NCI-H1417 (cell line): ENCODE measurements at places on chromosomes 1 and 21.

GRCh38 chr1:183414365-183414764, 3.8 kb downstream of the NMNAT2 start:
- no peak for DNase-seq

DNA sequence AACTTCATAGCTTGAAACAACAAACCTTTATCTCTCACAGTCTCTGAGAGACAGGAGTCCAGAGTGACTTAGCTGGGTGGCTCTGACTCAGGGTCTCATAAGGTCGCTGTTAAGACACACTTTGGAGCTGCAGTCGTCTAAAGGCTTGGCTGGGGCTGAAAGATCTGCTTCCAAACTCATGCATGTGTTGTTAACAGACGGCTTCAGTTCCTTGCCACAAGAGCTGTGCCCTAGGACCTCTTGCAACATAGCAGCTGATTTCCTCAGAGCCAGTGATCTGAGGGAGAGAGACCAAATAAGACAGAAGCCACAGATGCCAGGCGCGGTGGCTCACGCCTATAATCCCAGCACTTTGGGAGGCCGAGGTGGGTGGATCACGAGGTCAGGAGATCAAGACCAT, 176.8 kb downstream of the DISC1 start:
- DNase-seq, result no peak

DNA sequence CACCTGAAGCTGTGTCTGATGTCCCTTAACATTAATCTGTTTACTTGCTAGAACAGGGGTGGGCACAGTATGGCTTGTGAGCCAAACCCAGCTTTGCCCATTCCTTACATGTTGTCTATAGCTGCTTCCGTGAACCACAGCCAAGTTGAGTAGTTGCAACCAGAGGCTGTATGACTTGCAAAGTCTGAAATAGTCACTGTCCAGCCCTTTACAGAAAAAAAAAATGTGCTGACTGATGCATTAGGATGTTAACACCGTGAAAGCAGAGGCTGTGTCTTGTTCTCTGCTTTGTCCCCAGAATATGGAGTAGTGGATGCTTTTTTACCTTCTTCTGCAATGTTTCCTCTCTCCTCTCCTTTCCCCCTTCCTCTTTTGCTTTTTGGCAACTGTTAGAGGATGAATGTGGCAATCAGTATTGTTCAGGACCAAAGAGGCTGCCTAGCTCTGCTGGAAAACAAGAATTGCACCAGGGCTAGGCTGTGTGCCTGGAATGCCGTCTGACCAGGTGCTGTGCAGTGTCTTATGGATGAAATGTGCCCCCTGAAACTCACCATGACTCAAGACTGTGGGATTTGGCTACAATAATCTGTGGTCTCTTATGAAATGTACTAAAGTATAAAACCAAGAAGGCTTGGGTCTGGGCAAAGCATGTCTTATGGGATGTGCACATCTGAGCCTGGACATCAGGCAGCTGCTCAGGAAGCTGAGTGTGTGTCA, 79.6 kb upstream of the GCLM start:
- no peak for DNase-seq

GRCh38 chr1:15347182-15347581, 62.5 kb upstream of the EFHD2 start:
- DNase-seq, result no peak

DNA sequence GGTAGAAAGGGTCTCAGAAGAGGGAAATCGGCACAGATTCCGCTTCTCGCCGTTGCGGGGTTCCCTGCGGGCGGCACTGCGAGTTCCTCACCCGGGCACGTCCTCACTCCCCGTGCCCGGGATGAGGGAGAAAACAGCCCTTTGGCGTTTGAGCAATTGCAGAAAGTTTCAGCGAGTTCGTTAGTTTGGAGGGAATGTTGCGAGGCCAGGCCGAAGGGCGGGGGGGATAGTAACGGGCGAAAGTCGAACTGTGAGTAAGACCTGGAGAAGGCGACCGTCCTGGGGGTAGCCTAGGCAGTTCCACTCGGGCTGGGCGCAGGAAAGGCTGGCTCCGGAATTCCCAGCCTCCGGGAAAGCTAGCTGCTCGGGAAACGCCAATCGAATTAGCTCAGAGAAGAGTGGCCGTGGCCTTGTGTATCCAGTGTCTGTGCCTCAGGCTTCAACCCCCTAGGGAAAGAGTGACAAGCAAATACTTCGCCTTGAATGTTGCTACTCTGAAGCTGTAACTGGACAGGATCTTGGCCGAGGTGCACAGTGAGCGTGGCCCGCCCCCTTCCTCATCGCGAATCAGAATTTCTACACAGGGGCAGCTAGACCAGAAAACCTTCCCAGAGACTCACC, 787 bp downstream of the PTGFR start:
- no peak for DNase-seq

- no peak for DNase-seq
Measured at GRCh38 chr1:145782272-145783099, 41.4 kb downstream of the RNF115 start.

DNA sequence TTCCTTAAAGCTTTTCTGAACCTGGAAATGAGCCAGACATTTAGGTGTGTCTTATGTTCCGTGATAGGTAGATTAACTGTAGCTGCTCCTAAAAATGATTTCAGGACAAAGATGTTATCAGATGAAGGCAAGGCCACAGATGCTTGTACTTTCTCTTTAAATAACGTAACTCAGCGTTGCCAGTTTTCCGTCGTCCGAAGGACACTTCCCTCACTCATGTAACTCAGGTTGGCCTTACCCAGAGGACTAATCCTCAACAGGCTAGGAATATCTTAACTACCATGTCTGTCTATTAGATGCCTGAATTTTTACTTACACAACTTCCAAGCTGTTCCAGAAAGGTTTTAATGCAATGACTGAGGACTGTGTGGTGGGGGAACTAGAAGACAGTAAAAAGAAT, 35.4 kb upstream of the FAM89A start:
- DNase-seq, result no peak

DNA sequence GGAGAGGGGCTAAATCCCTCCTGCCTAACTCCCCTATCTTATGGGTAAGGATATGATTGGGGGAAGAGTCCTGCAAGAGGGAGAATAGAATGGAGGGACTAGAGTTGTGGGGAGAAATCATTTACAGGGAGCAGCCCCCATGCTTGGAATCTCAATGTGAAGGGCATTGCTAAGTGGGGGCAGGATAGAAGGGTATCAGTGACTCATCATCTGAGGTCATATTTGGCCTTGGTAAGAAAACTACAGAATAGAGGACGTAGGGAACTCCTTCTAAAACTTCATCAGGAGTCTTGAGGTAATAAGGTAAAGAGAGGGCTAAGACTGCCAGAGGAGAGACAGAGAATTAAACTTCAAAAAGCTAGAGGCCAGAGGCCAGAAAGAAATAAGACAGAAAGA, 487 bp downstream of the HJV start:
- no peak for DNase-seq

DNA sequence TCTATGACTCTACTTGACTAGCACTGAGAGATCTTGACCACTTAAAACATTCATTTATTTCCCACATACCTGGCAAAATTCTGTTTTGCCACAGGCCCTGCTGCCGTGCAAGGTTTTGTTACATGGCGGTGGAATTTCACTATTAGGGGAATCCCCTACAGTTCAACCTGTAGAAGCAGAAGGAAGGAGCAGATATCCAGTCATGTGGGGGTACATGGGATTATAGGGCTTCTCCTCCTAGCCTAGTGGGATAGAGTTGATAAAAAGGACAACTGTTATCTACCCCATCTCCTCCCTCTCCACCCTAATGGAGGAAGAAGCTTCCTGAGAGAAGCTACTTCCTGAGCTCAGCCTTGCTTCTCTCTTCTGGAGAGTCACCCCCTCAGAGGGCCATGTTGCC, 17.7 kb upstream of the PROK1 start:
- no peak for DNase-seq

DNA sequence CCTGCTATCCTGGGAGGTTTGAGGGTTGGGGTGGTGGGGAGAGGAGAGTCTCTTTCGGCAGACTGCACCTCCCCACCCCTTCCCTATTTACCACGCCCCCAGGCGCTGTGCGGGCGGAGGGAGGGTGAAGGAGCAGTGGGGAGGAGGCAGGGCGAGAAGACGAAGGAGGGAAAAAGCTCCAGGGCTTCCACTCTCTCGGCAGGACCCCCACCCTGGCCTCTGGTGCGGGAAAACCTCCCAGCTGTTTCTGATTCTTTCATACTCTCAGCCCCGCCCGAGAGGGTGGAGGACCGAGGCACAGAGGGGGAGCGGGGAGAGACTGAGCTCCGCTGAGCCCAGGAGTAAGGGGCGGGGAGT, 866 bp upstream of the WNT2B start:
- DNase-seq, result no peak

DNA sequence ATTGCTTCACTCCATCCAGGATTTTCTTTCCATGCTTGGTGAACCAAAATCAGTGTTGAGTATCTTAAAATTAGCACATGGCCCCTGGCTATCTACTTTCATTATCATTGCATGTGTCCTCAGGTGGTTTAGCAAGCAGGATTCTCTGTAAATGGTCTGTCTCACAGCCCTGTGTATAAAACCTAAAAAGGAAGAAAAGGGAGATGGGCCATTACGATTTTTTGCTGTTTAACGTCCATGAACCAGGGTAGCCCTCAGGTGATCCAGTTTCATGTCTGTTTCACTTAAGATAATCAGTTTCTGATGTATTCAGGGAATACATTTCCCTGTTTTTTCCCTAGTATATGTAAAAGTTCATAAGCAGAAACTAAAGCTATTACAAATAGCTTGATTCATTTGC, 238.2 kb downstream of the NFIA start:
- no peak for DNase-seq

DNA sequence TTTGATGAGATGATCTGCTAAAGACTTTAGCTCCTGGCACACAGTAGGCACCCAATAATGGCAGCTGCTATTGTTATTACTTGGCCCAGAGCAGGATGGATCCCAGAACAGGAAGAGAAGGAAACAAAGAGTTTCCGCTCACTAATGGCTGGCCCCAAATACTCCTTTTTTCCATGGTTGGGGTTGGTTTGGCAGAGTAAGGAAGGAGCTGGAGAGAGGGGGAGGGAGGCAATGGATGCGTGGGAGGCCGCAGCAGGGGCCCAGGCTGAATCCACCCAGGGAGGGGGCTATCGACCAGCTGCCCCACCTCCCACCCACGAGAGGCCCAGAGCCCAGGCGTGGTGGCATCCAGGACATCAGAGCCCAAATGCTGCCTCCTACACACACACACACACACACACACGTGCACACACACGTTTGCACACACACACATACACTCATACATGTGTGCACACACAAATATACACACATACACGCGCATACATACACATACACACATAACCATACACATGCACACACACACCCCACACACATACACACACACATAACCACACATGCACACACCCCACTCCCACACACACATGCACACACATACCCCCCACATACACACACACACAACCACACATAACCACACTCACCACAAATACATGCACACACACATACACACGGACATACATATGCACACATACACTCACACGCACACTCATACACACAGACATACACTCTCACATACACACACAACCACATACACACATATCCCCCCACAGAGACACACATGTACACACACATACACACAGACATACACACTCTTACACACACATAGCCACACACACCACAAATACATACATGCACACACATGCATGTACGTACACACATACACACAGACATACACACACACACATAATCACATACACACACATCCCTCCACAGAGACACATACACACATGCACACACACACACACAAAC, 25.2 kb downstream of the C1QB start:
- DNase-seq, result no peak

GRCh38 chr21:31447505-31447904, 103.4 kb upstream of the TIAM1 start:
- no peak for DNase-seq

- DNase-seq, result peak; percentile 73
Measured at GRCh38 chr1:56709269-56709880, 64.3 kb downstream of the PRKAA2 start.

DNA sequence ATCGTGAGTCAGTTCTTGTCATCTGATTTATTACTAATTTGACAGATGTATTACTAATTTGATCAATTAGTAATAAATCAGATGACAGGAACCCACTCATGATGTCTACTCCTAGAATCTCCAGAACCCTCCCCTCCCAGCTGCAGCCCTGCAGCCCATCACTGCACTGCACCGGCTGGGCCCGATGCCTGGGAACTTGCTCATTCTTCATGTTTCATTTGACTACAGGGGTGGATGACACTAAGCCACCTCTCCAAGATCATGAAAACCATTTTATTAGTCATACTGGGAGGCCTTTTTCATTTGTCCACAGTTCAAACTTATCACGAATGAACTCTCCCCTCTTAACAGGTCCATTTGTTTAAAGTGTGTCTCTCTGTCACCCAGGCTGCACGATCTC, 41.0 kb downstream of the KCNH1 start:
- no peak for DNase-seq
